Activated T-cell treated with anti-CD3 and anti-CD28 coated beads, Interleukin-2, amount 50 U/mL, for 72 hours (primary cell): ENCODE measurements at places on chromosomes 7 and 10.

- no peak for DNase-seq
Measured at GRCh38 chr10:29026065-29026797, 262.6 kb upstream of the LYZL1 start.

DNA sequence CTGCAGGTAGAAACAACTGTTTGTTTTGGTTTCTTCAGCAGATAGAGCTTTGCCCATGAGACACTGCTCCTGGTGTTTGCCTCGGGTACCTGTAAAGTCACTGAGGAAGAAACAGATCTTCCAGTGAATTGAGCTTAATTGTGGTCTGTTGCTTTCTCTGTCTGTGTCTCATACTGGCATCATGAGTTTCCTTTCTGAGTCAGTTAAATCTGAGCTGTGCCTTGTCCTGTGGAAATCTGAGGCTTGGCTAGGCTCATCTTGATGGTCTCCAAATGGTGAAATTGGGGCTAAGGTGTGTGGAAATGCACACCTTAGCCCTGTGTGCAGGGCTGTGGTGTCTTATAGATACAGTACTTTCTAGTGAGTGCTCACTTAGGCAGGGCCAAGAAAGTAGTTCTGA is 67.4 kb downstream of the GBF1 start:
- DNase-seq, result no peak

DNA sequence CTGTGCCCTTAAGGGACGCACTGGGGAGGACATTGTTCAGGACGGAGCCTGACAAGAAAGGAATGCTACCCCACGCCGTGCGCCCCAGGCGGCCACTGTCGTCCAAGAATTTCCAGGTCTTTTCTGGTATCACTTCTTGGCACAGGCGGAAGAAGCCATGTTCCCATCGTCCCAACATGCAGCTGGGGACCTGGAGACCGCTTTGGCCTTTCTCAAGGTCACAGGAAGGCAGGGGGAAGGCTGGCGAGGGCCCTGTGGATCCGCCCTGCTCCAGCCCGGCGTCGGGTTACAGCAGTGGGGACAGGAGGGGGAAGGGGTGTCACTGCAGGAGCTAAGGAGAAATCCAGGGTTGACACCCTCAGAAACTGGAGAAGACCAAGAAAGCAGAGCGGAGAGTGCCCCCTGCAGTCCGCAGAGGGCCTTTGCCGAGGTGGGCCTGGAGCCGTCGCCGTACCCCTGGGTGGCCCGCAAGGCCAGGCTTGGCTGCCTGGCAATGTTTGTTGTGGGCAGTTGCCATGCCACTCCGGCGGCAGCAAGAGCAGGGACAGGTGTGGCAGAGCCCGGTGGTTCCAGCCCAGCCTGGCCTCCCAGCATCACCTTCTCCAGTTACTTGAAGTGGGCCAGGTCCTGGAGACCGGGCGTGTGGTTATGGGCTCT is 104.1 kb downstream of the LHPP start:
- DNase-seq, result no peak

DNA sequence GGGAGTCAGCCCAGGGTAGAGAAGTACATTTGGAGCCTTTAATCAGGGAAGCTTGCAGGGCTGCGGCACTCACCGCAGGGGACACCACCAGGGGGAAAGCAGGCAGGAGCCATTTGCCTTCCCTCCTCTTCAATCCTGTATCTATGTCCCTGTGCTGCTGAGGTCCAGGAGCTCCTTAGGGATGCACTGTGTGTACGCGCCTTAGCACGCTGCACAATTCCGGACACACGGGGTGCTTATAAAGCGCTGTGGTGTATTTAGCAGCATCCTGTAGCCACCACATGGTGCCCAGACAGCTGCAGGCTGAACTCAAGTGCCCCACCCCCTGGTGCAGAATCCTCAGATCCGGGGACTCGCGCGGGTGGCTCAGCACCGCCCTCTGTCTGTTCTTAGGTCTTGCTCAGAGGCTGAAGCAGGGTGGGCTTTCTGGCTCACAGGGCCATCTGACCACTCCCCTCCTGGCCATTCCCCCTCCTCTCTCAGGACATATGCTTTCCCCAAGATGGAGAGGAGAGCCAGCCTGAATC is 421.4 kb downstream of the SDK1 start:
- DNase-seq, result peak; percentile 27

GRCh38 chr10:15393139-15393825 is 22.2 kb upstream of the FAM171A1 start:
- DNase-seq, result no peak

DNA sequence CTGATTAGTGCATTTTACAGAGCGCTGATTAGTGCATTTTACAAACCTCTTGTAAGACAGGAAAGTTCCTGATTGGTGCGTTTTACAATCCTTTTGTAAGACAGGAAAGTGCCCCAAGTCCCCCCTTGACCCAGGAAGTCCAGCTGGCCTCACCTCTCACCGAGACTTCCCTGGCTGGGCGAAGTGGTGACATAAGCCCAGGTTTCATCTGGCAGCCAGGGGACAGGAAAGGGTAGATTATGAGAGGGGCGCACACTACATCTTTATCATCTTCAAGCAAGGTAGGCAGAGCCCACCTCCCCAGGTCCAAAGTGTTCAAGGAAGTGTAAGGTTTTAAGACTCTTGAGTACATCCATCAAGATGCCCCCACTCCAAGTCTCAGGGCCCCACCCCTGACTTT is 5.5 kb upstream of the GDF10 start:
- no peak for DNase-seq

- no peak for DNase-seq
Measured at GRCh38 chr7:17371671-17372524, 73.4 kb downstream of the AHR start.

DNA sequence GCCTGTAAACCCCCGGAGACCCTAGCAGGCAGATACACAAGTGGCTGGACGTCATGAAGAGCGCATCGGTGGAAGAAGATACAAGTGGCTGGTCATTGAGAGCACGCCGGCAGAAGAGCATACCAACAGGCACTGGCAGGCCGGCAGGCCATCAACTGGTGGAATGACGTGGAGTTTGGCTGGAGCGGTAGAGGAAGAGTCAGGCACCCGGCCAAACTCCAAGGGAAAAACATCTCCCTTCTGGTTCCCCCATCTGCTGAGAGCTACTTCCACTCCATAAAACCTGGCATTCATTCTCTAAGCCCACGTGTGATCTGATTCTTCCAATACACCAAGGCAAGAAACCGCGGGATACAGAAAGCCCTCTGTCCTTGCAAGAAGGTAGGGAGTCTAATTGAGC is 113.4 kb upstream of the NPSR1 start:
- no peak for DNase-seq

DNA sequence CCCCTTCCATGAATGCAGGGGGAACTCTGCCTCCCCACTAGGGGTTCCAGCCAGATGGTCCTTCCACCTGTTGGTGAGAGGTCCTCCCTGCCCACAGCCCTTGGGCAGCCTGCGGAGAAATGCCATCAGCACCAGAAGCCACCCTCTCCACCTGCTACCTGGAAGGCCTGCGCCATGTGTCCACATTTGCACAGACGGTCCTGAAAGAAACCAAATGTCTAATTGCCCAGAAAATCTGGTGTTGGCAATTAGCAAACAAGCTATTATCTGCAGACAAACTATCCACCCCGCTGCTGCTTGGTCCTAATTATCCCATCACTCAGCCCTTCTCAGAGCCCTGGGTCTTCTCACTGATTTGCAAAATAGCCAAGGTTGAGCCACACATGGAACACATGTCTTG is 32.3 kb downstream of the HSPA12A start:
- DNase-seq, result no peak

- no peak for DNase-seq
Measured at GRCh38 chr7:1493571-1493970, 10.6 kb downstream of the INTS1 start.

GRCh38 chr10:49751216-49751615 is 10.9 kb downstream of the OGDHL start:
- DNase-seq, result no peak

GRCh38 chr7:103947026-103947655 is 42.3 kb downstream of the RELN start:
- no peak for DNase-seq

- DNase-seq, result peak; percentile 23
Measured at GRCh38 chr7:33050535-33051318, 11.8 kb downstream of the NT5C3A start.

DNA sequence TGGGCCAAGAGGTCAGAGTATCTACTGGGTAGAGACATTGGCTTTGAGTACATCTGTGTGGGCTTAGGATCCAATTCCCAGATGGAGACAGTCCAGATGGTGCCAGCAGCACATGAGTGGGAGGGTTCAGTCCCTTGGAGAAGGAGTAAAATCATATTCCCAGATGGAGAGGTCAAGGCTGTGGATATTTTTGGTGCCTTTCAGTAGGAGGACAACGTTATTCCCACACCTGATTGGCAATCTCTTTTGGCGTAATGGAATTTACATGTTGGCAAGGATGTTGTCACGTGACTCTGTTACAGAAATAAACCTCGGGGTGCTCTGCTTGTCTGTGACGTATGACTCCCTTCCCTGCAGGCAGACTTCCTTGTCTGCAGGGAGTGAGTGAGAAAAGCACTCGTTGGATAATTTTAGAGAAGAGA is 27.6 kb downstream of the NPS start:
- DNase-seq, result no peak

- no peak for DNase-seq
Measured at GRCh38 chr10:115091161-115091560, 2.0 kb upstream of the ATRNL1 start.

- DNase-seq, result no peak
Measured at GRCh38 chr7:45211066-45211465, 53.5 kb downstream of the RAMP3 start.

- peak; percentile 68 for DNase-seq
Measured at GRCh38 chr7:100208911-100209408, 10.8 kb upstream of the PVRIG start.

DNA sequence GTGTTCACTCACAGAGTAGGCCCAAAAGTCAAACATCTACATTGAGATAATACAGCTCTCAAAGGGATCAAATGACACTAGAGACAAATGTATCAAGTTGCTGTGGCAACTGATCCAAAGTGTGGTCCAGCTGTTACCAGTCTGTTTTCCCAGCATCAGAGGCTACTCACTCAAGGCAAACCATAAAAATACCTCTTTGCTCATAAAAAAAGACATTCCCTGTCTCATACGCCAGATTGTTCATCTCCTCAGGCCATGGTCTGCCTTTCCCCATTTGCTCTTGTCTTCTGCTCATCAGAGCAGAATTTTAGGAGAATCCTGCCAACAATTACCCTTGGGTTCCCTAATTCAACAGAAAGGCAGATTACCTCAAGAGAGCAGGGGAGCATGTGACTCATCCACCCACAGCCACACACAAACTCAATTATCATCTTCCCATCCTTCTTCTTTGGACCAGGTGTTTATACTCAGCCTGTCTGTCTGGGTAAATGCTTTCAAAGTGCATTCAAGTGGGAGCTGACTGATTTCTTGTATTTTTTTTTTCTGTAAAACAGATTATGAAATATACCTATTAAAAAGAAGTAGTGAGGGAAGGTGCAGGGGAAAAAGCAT is 226.5 kb upstream of the HPS1 start:
- DNase-seq, result no peak

DNA sequence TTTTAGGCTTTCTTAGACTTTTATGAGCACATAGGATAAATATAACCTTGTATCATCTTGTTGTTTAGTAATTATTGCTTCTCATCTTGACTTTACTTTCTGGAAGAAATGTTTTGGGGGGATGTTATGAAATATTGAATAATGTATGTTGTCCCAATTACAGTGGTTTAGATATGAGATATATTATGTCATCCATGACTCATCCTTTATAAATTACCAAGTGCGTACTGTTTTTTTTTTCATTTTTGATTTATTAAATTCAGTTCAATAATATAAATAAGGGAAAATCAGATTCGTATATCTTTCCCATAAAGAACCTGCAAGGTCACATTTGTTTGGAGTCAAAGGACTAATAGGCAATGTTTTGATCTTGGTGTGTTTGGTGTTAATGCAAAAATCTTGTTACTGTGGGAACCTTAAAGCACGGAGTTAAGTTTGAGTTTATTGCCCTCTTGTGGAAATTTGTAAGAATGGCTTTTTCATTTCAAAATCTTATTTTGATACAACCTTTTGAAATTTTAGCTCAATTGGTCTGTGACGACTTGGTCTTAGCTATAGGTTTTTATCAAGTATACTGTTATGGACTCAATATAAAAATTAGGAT is 108.6 kb downstream of the SRI start:
- no peak for DNase-seq

DNA sequence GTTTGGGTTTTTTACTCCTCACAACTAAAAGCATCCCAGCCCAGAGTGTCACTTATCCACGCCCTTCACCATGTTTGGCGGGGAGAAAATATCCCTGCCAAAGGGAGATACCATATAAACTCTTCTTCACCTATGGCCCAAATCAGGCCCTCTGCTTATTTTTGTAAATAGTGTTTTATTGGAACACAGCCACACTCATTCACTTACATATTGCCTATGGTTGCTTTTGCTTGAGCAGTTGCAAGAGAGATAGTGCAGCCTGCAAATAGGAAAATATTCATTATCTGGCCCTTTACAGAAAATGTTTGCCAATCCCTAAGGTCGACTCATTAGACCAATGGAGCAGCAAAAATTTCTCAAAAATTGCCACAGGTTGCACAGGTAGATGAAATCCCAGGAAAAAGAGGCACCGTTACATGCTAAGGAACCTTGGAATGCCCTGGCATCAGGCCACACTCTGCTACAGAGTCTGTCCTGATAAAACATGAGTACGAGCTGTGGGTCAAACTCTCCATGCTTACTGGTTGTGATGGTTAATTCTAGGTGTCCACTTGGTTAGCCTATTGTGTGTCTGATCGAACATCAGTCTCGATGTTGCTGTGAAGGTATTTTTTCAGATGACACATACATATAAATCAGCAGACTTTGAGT is 7.9 kb upstream of the RASSF4 start:
- no peak for DNase-seq

DNA sequence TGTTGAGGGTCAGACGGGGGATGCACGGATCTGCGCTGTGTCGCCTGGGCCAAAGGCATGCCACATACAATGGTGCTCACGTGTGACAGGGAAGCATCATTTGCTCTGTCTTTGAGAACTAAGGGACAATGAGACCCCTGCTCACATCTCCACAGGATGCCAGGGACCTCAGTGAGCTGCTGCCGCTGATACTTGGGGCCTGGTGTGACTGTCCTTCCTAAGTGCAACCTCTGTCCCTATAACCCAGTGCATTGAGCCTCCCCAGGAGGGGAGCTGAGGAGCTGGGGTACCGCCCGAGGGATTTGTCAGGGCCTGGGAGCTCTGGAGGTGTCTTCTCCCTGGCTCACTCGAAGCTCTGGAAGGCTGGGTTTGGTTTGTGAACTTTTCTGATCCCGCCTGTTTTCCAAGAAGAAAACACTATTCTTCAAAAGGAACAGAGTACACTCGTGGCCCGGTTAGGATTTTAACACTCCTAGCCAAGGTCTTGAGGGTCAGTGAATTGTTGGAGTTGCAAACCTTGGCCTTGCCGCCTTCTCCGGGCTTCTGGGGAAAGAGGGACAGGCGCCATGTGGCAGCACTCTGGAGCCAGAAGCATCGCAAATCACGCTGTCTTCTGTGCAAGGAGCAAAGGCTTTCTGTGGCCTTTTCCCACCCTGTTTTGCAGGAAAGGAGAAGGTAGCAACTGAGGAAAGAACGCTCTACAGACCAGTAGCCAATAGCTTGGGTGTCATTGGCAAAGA is 26.2 kb upstream of the CTBP2 start:
- no peak for DNase-seq

GRCh38 chr7:123355576-123356190 is 155.9 kb upstream of the SLC13A1 start:
- no peak for DNase-seq

GRCh38 chr7:142130267-142130666 is 18.7 kb downstream of the MGAM2 start:
- DNase-seq, result no peak

- DNase-seq, result no peak
Measured at GRCh38 chr10:71587941-71588573, 131.5 kb downstream of the C10orf105 start.
